ENCODE measurements at places on chromosomes 16 and 17. TPM values are rescaled to one million over a fixed set of nuclear protein-coding genes. Genes with fewer than 3 reads are reported as not detected.

- no peaks in the 10 kb centered on the region for H3K4me1 ChIP-seq
- no peak overlapping the region for H3K27ac ChIP-seq
- no peaks in the 10 kb centered on the region for H3K36me3 ChIP-seq
- DNase-seq: no peak
- no peaks in the 10 kb centered on the region for H3K27me3 ChIP-seq
- no peak overlapping the region for H3K4me3 ChIP-seq
Measured at GRCh38 chr17:58452738-58453137, 35.4 kb upstream of the RNF43 start.

GRCh38 chr17:76772842-76773525 lies 35.1 kb downstream of the MFSD11 start:
- peak overlapping the region; percentile 18 for H3K4me3 ChIP-seq
- peaks cover 13% of the 10 kb centered on the region for H3K4me1 ChIP-seq
- peaks cover 4% of the 10 kb centered on the region for H3K36me3 ChIP-seq
- DNase-seq: peak; percentile 75

DNA sequence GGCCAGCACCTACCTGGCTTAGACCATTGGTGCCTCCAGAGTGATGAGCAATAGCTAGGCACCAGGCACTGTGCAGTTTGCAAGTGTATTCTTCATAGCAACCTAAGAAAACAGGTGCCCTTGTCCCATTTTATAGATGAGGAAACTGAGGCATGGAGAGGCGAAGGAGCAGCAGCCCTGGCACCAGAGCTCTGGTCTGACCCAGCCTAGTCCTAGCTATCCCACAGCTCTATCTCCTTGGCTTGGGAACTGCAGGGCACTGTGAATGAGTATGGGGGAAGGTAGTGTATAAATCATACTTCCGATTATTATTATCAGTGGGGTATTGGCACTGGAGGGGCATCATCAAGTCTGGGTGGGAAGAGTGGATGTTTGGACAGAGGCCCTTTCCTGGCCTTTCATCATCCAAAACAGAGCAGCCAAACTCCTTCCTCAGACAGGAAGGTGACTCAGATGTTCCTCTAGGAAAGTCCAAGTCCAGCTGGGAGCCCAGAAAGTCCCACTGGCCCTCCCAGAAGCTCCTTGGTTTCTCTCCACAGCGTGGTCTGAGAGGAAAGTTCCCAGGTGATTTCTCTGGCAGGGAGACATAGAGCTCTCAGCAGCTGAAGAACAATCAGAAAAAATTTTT lies 32.0 kb upstream of the PLLP start:
- no peaks in the 10 kb centered on the region for H3K36me3 ChIP-seq
- H3K4me1 ChIP-seq: peaks cover 33% of the 10 kb centered on the region
- H3K27me3 ChIP-seq: no peaks in the 10 kb centered on the region
- peak; percentile 98 for DNase-seq

- H3K27ac ChIP-seq: no peak overlapping the region
- DNase-seq: no peak
- H3K4me3 ChIP-seq: no peak overlapping the region
- peaks cover 40% of the 10 kb centered on the region for H3K27me3 ChIP-seq
Measured at GRCh38 chr16:57883953-57884654, 81.8 kb upstream of the KIFC3 start.

DNA sequence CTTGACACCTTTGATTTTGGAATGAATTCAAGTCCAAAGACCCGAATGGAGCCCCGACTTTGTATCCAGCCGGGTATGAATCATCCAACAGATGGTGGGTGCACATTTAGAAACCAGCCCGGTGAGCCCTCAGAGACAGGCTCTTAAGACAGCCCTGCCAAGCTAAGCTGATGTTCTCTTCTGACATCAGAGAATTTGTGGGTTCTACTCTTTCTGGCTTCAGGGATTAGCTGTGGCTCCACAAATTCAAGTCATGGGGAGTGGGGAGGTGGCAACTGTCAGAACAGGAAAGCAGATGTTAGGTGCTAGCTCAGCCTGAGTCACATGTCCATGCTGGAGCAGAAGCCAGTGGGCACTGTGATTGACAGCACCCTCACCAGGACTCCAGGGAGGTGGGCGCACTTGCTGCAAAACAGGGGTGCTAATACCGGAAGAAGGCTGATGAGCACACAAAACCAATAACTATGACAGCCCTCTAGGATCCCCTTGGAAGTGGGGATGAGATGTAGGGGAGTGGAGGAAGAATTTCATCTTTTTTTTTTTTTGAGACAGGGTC lies 31.4 kb upstream of the XYLT2 start:
- H3K36me3 ChIP-seq: no peaks in the 10 kb centered on the region
- H3K27me3 ChIP-seq: peaks cover 31% of the 10 kb centered on the region
- H3K4me1 ChIP-seq: no peaks in the 10 kb centered on the region
- H3K27ac ChIP-seq: no peak overlapping the region
- H3K4me3 ChIP-seq: no peak overlapping the region

- H3K4me1 ChIP-seq: peaks cover 14% of the 10 kb centered on the region
- H3K27me3 ChIP-seq: no peaks in the 10 kb centered on the region
- peaks cover 9% of the 10 kb centered on the region for H3K36me3 ChIP-seq
- no peak overlapping the region for H3K4me3 ChIP-seq
- no peak for DNase-seq
- no peak overlapping the region for H3K27ac ChIP-seq
Measured at GRCh38 chr16:58116529-58116928, 12.7 kb downstream of the CFAP20 start.

DNA sequence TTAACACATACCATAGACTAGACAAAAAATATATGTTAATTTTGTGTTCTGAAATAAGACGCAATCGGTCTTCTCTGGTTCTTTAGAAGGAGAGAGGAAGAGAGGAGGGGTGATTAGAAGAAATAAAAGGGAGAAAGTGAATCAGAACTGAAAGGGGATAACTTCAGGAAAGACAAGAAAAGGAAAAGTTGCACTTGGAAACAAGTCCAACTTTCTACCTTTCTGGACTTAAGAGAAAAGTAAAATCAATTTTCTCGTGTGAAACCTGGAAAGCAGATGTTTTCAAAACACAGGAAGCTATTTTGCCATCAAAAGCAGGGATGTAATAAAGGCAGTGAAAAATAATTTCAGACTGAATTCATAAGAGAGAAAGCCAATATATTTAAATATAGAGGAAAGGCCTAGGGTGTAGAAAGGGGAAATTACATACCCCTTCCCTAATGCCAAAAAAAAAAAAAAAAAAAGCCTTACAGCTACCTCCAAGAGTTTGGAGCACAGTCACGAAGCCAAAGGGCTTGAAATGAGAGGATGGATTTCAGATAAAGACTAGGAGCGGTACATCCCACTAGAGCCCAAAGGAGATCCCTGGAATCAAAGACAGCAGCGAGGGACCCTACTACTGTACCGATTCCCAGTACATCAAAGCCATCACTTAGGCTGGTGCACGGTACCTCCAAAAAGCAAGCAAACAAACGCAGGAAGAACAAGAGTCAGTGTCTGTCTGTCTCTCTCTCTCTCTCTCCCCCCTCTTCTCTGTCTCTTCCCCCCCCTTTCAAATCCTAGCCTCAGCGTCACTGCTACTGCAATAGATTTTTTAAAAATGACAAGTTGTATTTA lies 12.1 kb upstream of the ZFHX3 start:
- H3K4me3 ChIP-seq: no peak overlapping the region
- H3K27ac ChIP-seq: no peak overlapping the region
- no peak for DNase-seq
- no peaks in the 10 kb centered on the region for H3K27me3 ChIP-seq
- no peaks in the 10 kb centered on the region for H3K36me3 ChIP-seq

- no peaks in the 10 kb centered on the region for H3K4me1 ChIP-seq
- H3K4me3 ChIP-seq: no peak overlapping the region
- no peaks in the 10 kb centered on the region for H3K27me3 ChIP-seq
- DNase-seq: no peak
- H3K36me3 ChIP-seq: no peaks in the 10 kb centered on the region
Measured at GRCh38 chr17:60798576-60798975, 120.9 kb downstream of the BCAS3 start.

GRCh38 chr17:3835410-3836229 lies 10.4 kb downstream of the NCBP3 start:
- no peak overlapping the region for H3K27ac ChIP-seq
- no peaks in the 10 kb centered on the region for H3K27me3 ChIP-seq
- no peak overlapping the region for H3K4me3 ChIP-seq
- H3K4me1 ChIP-seq: no peaks in the 10 kb centered on the region
- DNase-seq: no peak
- H3K36me3 ChIP-seq: peaks cover 22% of the 10 kb centered on the region

- H3K4me3 ChIP-seq: no peak overlapping the region
- no peaks in the 10 kb centered on the region for H3K4me1 ChIP-seq
- DNase-seq: no peak
- no peak overlapping the region for H3K27ac ChIP-seq
- H3K36me3 ChIP-seq: no peaks in the 10 kb centered on the region
- no peaks in the 10 kb centered on the region for H3K27me3 ChIP-seq
Measured at GRCh38 chr17:12973496-12974004, 44.3 kb downstream of the ELAC2 start.

GRCh38 chr17:70110443-70110880 lies 35.4 kb downstream of the KCNJ16 start:
- peaks cover 27% of the 10 kb centered on the region for H3K4me1 ChIP-seq
- no peaks in the 10 kb centered on the region for H3K36me3 ChIP-seq
- no peak overlapping the region for H3K4me3 ChIP-seq
- H3K27ac ChIP-seq: peak overlapping the region; percentile 82

DNA sequence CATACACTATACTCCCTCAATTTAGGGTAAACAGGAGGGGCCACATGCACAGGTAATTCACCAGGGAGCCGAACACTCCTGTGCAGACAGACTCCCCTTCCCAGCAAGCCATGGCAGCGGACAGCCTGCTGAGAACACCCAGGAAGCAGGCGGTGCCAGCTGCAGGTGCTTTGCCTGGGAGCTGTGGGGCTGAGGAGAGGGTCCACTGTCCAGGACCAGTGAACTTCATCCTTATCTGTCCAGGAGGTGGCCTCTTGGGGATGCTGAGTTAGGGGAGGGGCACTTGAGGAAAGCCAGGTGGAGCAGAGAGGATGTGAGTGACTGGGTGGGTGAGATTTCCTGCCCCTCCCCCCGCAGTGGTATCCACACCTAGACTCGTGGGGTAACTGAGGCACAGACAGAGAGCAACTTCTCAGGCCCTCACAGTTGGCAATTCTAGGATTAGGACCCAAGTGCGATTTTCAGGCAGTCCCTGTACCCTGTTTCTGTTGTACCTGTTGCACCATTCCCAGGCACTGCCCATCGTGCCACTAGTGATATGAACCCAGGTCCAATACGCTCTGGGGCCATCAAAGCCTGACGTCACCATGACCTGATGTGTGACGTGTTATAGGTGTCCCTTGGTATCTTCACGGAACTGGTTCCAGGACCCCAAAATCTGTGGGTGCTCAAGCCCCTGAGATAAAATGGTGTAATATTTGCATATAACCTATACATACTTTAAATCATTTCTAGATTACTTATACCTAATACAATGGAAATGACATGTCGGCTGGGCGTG lies 1.2 kb downstream of the GRN start:
- H3K36me3 ChIP-seq: peaks cover 6% of the 10 kb centered on the region
- H3K4me1 ChIP-seq: no peaks in the 10 kb centered on the region
- H3K4me3 ChIP-seq: peak overlapping the region; percentile 62
- no peaks in the 10 kb centered on the region for H3K27me3 ChIP-seq

DNA sequence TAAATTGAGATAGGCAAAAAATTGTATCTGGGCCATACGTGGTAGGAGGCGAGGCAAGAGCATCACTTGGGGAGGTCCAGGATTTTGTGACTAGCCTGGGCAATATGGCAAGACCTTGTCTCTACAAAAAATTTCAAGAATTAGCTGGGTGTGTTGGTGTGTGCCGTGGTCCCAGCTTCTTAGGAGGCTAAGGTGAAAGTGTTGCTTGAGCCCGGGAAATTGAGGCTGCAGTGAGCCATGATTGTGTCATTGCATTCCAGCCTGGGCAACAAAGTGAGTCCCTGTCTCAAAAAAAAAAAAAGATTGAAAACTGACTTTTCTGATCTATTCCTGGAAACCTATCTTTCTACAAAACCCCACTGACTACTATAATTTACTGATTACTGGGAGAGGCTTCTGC lies 26.7 kb downstream of the CDK12 start:
- no peaks in the 10 kb centered on the region for H3K27me3 ChIP-seq
- no peaks in the 10 kb centered on the region for H3K4me1 ChIP-seq
- no peak for DNase-seq
- peaks cover 4% of the 10 kb centered on the region for H3K36me3 ChIP-seq
- no peak overlapping the region for H3K27ac ChIP-seq

GRCh38 chr17:75615301-75615700 lies 17.9 kb upstream of the SMIM5 start:
- no peak for DNase-seq
- H3K4me3 ChIP-seq: no peak overlapping the region
- no peaks in the 10 kb centered on the region for H3K36me3 ChIP-seq
- H3K4me1 ChIP-seq: no peaks in the 10 kb centered on the region
- no peak overlapping the region for H3K27ac ChIP-seq
- no peaks in the 10 kb centered on the region for H3K27me3 ChIP-seq

GRCh38 chr17:22600644-22601298 lies 908.4 kb downstream of the KCNJ18 start:
- H3K27ac ChIP-seq: no peak overlapping the region
- no peak for DNase-seq
- no peak overlapping the region for H3K4me3 ChIP-seq
- no peaks in the 10 kb centered on the region for H3K27me3 ChIP-seq
- no peaks in the 10 kb centered on the region for H3K4me1 ChIP-seq

GRCh38 chr17:66555605-66556004 lies 253.2 kb downstream of the PRKCA start:
- H3K27me3 ChIP-seq: no peaks in the 10 kb centered on the region
- H3K27ac ChIP-seq: no peak overlapping the region
- DNase-seq: no peak
- no peaks in the 10 kb centered on the region for H3K36me3 ChIP-seq
- H3K4me1 ChIP-seq: peaks cover 3% of the 10 kb centered on the region
- H3K4me3 ChIP-seq: no peak overlapping the region

DNA sequence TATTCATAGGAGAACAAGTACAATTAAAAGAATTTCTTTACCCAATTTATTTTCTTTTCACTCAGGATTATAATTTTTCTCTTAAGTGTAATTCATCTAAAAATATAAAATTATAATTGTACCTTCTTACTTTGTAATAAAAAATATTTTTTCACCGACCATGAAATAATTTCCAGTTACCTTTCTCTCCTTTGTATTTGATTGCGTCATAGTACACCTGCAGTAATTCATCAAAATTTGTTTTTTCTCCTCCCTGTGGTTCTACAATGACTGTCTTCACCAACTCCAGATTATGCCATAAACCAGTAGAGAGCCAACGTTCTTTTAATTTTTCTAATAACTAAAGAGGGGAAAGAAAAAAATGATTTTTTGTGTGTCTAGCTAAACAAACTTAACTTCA lies 119.1 kb downstream of the BRIP1 start:
- no peak for DNase-seq
- no peaks in the 10 kb centered on the region for H3K4me1 ChIP-seq
- H3K27ac ChIP-seq: no peak overlapping the region
- H3K4me3 ChIP-seq: no peak overlapping the region
- H3K36me3 ChIP-seq: peaks cover 2% of the 10 kb centered on the region
- H3K27me3 ChIP-seq: no peaks in the 10 kb centered on the region

GRCh38 chr17:75090871-75091854 lies 3.4 kb downstream of the SLC16A5 start:
- no peak overlapping the region for H3K4me3 ChIP-seq
- no peak for DNase-seq
- no peaks in the 10 kb centered on the region for H3K27me3 ChIP-seq

GRCh38 chr17:9271989-9272388 lies 250.7 kb downstream of the NTN1 start:
- H3K36me3 ChIP-seq: no peaks in the 10 kb centered on the region
- no peak overlapping the region for H3K4me3 ChIP-seq
- no peaks in the 10 kb centered on the region for H3K27me3 ChIP-seq
- no peak for DNase-seq
- H3K27ac ChIP-seq: no peak overlapping the region
- no peaks in the 10 kb centered on the region for H3K4me1 ChIP-seq

Gene PRR35
- polyA plus RNA-seq: not detected

Gene NEK8
- 3.6 TPM for polyA plus RNA-seq

Gene RHBDL3
- 0.11 TPM for polyA plus RNA-seq

Measured in endothelial cell of umbilical vein (primary cell).